Activated CD4-positive, alpha-beta memory T cell treated with anti-CD3 and anti-CD28 coated beads for 36 hours (primary cell): ENCODE measurements at places on chromosomes 1 and 21. TPM values are rescaled to one million over a fixed set of nuclear protein-coding genes. Genes with fewer than 3 reads are reported as not detected.

The SAMSN1 gene
- 48.4 TPM for total RNA-seq

The HUNK gene
- total RNA-seq, result 0.17 TPM

DNA sequence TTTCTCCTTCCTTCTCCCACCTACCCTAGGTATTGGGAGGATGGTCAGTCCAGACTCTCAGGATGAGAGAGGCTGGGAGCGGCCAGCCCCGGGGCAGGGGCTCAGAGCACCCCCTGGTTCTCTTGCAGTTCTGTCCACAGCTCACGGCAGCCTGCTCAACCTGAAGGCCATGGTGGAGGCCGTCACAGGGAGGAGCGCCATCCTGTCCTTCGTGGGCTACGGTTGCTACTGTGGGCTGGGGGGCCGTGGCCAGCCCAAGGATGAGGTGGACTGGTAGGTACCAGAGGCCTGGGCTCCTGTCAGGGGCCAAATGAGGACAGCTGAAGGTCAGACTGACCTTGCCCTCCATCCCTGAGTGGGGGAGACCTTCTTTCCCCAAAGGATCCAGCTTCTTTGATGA lies 4.2 kb downstream of the PLA2G2F start:
- H3K4me3 ChIP-seq, result no peak overlapping the region
- H3K36me3 ChIP-seq, result no peaks in the 10 kb centered on the region
- H3K27ac ChIP-seq, result no peak overlapping the region

GRCh38 chr1:4851385-4852065 lies 197.1 kb downstream of the AJAP1 start:
- no peak overlapping the region for H3K4me3 ChIP-seq
- peaks cover 5% of the 10 kb centered on the region for H3K27me3 ChIP-seq
- H3K4me1 ChIP-seq, result no peaks in the 10 kb centered on the region
- DNase-seq, result no peak
- no peaks in the 10 kb centered on the region for H3K36me3 ChIP-seq
- H3K27ac ChIP-seq, result no peak overlapping the region

DNA sequence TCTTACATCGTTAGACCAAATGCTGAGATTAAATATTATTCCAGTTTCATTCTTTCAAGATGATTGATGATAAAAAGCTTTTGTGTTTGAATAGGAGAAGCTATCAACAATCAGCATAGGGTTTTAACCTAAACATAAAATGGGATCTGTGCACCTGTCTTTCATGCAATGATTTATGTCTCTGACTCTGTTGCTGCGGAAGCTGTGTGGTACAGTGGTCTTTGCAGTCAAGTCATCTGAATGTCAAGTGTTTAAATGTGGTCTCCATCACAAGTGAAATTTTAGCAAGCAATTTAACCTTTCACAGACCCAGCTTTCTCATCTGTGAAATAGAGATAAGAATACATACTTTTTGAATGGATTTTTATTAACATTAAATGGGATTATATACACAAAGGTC lies 107.2 kb downstream of the PLPPR5 start:
- H3K36me3 ChIP-seq, result peaks cover 5% of the 10 kb centered on the region
- DNase-seq, result no peak
- no peaks in the 10 kb centered on the region for H3K27me3 ChIP-seq
- no peak overlapping the region for H3K4me3 ChIP-seq
- no peak overlapping the region for H3K27ac ChIP-seq
- H3K4me1 ChIP-seq, result no peaks in the 10 kb centered on the region

DNA sequence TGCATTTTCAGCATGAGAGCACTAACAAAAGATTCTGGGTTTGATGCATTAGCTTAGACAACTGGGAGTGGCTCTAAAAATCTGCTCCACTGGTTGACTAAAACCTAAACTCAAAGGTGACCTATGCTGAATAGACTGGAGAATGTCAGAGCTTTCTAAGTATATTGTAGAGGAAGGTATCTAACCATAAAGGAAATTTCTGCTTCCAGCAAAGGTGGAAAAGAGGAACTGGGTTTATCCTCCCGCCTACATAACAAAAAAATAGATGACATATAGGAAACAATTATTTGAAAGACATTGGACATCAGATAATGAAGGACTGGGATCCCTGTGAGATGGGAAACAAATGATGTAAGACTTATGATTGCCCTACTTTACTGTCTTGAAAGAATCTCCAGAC lies 35.8 kb upstream of the CR2 start:
- H3K27ac ChIP-seq, result no peak overlapping the region
- H3K4me3 ChIP-seq, result no peak overlapping the region
- DNase-seq, result no peak
